ENCODE measurements at places on chromosomes 11 and 22. TPM values are rescaled to one million over a fixed set of nuclear protein-coding genes. Genes with fewer than 3 reads are reported as not detected.

SAA4 gene
- total RNA-seq = not detected

C11orf97 gene
- not detected for total RNA-seq

OR10D3 gene
- not detected for total RNA-seq

RTN4RL2 gene
- 2.5 TPM for total RNA-seq

OR6A2 gene
- total RNA-seq = 0.18 TPM

DNA sequence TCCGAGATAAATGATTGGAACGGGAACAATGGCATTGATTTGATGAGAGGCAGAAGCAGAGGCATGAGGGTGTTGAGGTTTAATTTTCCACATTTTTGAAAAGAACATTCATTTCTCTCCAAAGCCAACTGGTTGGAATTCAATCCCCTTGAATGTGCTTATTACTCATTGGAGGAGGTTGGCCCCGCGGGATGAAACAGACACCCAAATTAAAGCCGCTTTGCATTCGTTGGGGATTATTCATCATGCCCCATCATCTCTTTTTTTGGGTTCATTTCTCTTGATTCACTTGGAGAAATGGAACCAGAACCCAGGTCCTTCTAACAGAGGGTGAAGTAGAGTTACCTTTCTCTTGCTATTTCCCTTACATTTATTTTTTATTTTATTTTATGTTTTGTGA is 47.6 kb upstream of the PARVG start:
- DNase-seq = peak; percentile 19

- DNase-seq = no peak
These were observed 9.5 kb downstream of the ATXN10 start for GRCh38 chr22:45680932-45681700.

- DNase-seq = no peak
These were observed 15.8 kb downstream of the NAV2 start for GRCh38 chr11:19728436-19728835.

DNA sequence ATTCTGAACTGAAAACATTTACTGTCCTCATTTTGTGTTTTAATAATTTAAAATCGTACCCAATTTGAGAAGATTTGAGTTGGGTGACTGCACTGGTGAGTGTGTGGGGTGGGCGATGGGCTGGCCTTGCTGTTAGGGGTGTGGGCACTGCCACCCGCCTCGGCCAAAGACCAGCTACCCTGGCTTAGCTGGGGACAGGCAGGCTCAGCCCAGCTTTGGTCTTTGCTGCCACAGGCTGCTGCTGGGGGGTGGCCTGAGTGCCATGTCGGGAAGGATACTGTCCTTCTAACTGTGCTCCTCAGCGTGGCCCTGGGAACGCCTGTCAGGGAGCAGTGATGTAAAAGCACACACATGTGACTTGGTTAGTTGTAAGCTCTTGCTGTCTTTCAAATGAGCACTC is 22.3 kb downstream of the FAM118A start:
- no peak for DNase-seq

GRCh38 chr22:19117111-19117512 is 5.1 kb downstream of the DGCR2 start:
- no peak for DNase-seq

GRCh38 chr22:33923033-33923432 is 2.8 kb upstream of the LARGE1 start:
- no peak for DNase-seq

DNA sequence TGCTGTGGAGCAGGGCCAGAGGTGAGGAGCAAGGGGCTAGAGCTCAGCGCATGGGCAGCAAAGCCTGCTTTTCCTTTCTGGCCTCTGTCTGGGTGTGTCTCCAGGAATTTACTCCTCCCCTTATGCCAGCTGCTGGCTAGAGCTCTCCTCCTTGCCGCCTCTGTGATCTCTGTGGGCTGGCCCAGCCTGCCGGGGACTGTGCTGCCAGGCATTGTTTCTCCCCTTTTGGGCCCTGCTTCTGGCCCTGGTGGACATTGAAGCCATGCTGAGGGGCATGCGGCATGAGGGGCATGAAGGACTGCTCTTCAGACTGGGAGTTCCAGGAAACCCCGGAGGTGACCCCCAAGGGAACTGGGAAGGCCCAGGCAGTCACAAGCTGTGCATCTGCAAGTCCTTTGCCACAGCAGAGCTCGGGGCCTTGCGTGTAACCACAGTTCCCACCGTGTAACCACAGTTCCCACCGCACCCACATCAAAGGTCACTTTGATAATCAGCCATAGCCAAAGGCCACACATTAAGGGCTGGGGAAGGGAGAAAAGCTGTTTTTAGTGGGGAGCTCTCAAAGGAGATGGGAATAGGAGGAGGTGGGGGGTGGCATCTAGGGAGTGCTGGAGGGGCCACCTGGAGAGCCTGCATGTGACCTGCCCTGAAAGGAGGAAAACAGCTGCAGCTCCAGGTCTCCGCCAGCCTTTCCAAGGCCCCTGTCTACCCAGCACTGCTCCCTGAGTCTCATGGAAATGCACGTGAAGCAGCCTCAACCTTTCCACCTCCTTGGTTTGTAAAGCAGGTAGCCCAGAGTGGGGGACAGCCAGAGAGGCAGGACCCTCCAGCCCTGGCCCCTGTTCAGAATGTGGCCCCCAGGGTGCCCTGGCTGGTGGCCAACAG is 62.3 kb downstream of the PPFIBP2 start:
- no peak for DNase-seq

DNA sequence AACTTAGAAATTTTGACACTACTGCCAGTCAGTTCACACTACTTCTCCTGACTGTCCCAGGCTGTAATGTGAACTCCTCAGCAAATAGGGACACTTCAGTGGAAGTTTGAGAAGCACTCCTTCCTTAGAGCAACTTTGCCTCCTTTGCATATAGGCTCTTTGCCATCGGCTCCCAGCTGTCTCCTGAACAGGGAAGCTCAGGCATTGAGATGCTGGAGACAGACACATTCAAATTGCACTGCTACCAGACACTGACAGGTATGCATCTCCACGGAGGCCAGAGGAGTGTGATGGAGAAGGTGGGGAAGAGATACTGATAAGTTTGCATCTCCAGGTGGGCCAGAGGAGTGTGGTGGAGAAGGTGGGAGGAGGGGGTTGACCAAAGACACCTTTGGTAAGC is 1.4 kb downstream of the TRAPPC4 start:
- DNase-seq = no peak

DNA sequence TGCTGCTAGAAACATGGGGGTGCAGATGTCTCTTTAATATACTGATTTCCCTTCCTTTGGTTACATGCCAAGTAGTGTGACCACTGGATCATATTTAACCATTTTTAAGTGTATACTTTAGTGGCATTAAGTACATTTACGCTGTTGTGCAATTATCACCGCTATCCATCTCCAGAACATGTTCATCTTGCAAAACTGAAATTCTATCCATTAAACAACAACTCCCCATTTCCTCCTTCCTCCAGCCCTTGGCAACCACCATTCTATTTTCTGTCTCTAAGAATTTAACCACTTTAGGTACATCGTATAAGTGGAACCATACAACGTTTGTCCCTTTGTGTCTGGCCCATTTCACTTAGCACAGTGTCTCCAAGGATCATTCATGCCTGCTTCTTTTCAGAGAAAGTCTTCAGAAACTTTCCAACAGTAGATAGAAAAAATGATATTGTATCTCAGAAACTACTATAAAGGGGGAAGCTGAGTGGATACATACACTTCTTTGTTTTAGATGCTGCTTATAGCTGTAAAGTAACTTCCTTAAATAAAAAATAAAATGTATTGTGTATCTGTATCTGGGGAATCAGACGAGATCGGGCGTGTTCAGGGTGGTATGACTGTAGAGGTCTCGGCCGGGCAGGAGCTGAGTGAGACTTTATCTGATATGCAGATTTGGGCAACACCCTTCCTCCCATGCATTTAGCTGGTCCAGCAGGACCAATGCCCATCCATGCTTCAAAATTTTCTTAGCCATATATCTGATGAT is 44.6 kb upstream of the ZBED5 start:
- no peak for DNase-seq

- no peak for DNase-seq
These were observed 8.8 kb downstream of the TCIRG1 start for GRCh38 chr11:68047437-68048290.

GRCh38 chr11:57920971-57921370 is 102.7 kb upstream of the OR9Q1 start:
- no peak for DNase-seq

DNA sequence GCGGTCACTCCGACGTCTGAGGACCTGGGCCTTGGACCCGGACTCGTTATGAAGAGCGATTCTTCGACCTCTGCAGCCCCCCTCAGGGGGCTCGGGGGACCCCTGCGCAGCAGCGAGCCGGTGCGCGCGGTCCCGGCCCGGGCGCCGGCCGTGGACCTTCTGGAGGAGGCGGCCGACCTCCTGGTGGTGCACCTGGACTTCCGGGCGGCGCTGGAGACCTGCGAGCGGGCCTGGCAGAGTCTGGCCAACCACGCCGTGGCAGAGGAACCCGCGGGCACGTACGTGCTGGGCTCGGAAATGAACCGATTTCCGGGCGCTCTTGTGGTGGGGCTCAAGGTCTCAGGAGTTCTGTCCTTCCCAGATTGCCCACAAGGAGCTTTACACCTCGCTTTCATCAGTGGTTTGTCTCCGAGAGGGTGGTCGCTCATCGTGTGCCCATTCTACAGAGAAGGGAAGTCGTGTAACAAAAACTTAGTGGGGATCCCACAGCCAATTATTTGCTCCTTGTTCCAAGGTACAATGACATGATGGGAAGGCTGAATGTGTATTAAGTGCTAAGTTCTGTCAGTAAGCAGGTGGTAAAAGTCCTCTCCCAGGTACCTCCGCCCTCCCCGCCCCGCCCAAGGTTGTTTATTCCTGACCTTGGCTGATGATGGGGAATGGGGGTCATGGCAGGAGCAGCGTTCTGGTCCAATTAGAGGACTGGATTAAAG is 695 bp downstream of the PEX26 start:
- no peak for DNase-seq

DNA sequence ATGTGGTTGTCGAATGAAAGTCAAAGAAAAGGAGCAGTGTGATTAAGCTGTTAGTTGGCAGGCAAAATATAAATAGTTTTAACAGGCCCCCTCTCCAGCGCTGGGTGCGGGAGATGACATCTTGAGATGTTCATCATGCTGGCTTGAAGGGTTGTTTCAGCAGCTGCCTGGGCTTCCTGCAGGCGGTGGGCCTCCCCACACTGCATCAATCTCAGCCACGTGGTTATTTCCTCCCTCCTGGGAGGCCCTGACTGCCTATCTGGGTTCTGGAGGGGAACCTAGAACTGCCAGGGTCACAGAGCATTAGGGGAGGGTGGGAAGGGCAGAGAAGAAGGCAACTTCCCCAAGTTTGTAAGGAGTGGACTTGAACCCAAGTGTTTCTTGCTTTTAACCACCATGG is 173.3 kb upstream of the SYT13 start:
- no peak for DNase-seq

DNA sequence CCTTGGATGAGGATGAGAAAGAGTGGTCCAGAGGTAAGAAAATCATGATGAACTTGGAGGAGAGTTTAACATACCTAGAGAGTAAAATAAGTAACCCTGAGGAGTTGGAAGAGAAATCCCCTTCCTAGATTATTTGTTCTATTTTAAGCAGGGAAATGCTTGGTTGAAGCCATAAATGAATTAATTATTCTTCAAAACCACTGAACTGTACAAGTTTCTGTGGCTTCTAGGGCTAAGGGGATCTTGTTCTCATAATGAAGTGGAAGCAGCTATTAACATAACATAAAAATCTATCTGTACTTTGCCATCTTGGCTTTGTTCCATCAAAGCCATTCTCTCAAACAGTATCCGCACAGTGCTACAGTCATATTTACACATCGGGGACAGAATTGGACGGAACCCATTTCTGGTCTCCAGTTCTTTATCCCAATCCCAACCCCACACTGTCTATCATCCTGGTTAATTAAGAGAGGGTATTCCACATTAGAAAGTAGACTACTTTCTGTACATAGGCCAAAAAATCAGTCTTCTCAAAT is 14.5 kb upstream of the ARHGAP42 start:
- DNase-seq = no peak

DNA sequence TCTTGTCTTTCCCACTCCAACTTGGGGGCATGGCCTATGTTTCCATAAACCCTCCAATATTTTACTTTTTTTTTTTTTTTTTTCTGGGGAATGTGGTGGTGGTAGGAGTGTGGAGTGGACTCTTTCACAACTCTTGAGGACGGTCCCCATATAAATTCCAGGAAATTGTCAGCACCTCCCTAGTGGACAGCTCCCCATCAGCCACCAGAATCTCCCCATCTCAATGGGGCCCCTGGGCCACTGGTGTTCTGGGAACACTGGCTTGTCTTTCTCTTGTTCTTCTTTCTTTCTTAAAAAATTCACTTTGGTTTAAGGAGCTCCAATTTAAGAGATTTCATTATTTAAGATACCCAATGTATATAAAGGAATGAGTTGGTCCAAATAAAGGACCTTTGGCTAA is 74.1 kb downstream of the ADM start:
- no peak for DNase-seq

DNA sequence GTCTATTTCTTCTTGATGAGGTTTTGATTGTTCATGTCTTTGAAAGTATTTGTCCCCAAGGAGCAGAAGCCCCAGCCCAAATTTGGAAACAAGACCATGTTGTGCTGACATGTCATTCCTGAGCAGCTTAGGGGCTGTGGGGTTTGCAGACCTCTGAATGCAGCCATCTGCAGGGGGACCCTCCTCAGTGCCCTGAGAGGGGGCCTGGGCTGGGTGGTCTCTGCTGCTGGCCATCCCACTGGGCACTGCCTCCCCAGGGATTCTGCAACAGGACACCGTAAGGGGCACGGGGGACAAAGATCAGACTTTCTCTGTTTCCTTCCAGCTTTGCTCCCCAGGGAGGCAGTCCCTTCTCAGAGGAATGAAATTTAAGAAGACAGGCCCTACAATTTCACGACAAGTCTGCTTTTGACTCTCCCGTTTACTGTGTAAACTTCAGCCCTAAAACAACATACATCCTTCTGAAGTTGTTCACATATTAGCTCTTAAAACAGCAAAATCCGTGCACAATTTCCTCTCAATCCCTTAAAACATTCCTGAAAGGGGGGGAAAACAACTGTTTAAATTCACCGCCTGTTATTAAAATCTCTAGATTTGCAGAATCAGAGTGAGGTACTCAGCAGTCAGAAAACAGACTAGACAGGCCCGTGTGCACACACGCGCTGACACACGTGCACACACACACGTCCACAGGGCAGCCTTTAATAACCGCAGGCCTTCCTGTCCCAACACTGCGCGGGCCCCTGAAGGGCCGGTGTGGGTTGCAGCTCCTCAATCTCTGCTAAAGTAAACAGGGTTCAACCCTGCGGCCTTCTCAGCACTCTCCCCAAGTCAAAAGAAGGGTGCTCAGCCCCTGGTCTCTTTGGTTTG is 109.8 kb downstream of the KCNQ1 start:
- peak; percentile 45 for DNase-seq

- no peak for DNase-seq
These were observed 92.6 kb downstream of the DBX1 start for GRCh38 chr11:20067665-20068064.

Data from sciatic nerve (tissue), 2 donors.